ENCODE measurements at places on chromosomes 13 and 19. TPM values are rescaled to one million over a fixed set of nuclear protein-coding genes. Genes with fewer than 3 reads are reported as not detected.

DNA sequence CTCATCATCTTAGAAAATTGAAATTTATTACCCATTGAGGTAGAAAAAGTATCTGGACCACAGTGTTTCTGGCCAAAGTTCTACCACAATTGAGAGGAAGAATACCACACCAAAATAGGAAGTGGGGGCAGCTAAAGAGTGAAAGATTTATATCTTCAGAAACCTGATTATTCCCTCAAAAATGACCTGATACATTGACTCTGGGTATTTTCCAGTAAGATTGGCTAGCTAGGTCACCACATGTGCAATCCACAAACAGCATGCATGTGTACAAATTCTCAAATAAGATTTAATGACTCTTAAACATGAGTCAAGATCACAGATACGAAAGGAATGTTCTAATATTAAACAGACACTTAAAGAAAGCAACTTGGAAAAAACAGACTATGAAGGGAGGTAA is 1516.2 kb upstream of the PCDH20 start:
- DNase-seq: no peak

GRCh38 chr13:110886870-110887596 is 27.8 kb downstream of the ANKRD10 start:
- DNase-seq: no peak

GRIK5 gene
- 0.49 TPM for total RNA-seq

DNA sequence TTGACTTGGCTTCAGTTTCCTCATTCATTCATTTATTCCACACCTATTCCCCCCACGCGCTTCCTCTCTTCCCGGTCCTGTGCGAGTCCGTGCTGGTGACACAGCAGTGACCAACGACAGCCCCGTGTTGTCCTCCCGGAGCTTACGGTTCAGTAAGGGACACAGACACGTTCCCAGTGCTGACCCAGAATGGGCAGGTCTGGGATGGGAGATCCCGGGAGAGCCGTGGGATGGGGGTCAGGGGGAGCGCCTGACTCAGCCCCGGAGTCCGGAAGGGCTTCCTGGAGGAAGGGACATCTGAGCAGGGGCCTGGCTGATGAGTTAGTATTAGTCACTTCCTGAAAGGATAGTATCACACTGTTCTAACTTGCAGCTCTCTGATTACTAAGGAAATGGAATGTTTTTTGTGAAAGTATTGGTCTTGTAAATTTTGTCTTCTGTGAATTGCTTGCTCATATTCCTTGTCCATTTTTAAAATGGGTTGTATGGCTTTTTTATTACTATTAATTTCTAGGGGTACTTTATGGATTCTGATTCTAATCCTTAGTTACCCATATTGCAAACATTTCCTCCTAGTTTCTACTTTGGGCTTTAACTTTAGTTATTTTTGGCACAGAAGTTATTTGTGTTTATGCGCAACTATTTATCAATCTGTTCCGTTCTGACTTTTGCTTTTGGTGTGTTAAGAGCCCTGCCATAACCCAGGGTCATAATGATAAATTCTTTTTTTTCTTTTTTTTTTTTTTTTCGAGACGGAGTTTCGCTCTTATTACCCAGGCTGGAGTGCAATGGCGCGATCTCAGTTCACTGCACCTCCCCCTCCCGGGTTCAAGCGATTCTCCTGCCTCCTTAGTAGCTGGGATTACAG is 708 bp upstream of the ERCC1 start:
- DNase-seq: no peak

- DNase-seq: no peak
These were observed 76.7 kb upstream of the GPR183 start for GRCh38 chr13:99383946-99384345.

PCDH17 gene
- not detected for total RNA-seq

DNA sequence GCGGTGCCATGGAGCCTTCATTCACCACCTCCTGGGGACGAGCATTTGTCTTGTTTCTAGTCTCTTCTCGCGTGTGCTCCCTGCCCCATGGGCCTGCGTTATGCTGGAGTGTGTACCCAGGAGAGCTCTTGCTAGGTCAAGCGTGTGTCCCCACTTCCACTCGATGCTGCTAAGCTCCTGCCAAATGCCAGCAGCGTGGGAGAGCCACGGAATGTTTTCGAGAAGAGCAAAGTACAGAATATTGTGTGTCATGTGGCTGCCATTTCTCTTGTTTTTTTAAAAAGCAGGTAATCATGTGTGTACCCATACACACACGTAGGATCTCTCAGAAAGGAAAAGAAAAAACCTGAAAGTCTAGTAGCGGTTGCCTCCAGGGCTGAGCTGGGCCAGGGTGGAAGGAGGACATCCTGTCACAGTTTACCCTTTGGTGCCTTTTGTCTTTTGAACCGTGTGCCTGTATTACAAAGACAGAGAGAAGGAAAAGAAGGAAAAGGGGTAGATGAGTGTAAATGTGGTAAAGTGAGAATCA is 28.6 kb downstream of the PAK4 start:
- DNase-seq: no peak

LRRC25 gene
- total RNA-seq: not detected

FPR3 gene
- not detected for total RNA-seq

- DNase-seq: no peak
These were observed 4.2 kb downstream of the MPND start for GRCh38 chr19:4347521-4347920.

DNA sequence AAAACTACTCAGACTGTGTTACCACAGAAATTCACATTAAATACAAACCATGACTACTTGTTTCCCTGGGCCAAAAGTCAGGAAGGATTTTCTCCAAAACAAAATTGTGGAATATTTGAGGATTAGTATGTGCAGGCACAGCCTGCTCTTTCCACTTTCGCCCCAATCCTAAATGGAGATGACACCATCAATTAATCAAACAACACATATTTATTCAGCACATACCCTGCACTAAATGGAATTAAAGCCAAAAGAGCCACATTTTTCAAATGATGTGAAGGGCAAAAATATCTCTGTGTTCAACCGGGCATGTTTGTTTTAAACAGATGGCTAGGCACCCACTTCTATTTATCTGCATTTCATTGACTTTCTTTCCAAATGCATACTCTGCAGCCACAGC is 523.1 kb downstream of the DCT start:
- DNase-seq: no peak

NLRP5 gene
- not detected for total RNA-seq

SMAD9 gene
- total RNA-seq: 22.3 TPM

GRCh38 chr19:49113762-49114629 is at the start of gene LIN7B:
Gene LIN7B (plus strand): TSS chr19:49114370. CDS start chr19:49114405, 35 bp downstream.
- peak; percentile 67 for DNase-seq

GRCh38 chr19:23785982-23786381 is 27.3 kb upstream of the ZNF681 start:
- no peak for DNase-seq

GRCh38 chr13:43953370-43953769 is 73.7 kb downstream of the LACC1 start:
- no peak for DNase-seq

GRCh38 chr19:6861683-6862286 is 25.6 kb upstream of the ADGRE1 start:
- DNase-seq: no peak

DNA sequence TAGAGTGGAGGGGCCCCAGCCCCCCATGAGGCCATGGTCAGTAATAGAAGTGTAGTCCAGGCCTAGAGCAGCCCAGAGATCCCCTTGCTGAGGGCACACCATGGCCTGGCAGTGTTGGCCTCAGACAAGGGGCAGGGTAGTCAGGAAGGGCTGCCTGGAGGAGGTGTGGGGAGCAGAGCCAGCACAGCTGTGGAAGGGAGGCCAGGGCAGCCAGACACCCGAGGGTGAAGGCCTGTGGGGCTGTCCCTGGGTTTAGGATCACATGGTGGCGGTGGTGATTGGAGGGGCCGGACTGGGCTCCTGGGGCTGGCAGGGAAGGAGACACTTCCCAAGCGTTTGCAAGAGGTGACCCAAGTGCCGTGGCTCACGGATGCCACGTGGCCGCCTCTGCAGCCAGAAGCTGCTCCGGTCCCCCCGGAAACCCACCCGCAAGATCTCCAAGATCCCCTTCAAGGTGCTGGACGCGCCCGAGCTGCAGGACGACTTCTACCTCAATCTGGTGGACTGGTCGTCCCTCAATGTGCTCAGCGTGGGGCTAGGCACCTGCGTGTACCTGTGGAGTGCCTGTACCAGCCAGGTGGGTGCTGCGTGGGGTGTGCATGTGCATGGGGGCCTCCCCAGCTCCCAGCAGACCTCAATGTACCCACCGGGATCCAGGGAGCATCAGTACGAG is 11.6 kb upstream of the TEKTIP1 start:
- no peak for DNase-seq

- DNase-seq: peak; percentile 50
These were observed 9.1 kb upstream of the C19orf12 start for GRCh38 chr19:29724102-29724641.

GRCh38 chr13:21216332-21216731 is 39.9 kb downstream of the MRPL57 start:
- DNase-seq: no peak

SIGLEC12 gene
- total RNA-seq: not detected

GRCh38 chr13:46165485-46166223 is 16.3 kb downstream of the LCP1 start:
- no peak for DNase-seq

DACH1 gene
- not detected for total RNA-seq

RUBCNL gene
- total RNA-seq: not detected

HOMER3 gene
- 25.0 TPM for total RNA-seq

DNA sequence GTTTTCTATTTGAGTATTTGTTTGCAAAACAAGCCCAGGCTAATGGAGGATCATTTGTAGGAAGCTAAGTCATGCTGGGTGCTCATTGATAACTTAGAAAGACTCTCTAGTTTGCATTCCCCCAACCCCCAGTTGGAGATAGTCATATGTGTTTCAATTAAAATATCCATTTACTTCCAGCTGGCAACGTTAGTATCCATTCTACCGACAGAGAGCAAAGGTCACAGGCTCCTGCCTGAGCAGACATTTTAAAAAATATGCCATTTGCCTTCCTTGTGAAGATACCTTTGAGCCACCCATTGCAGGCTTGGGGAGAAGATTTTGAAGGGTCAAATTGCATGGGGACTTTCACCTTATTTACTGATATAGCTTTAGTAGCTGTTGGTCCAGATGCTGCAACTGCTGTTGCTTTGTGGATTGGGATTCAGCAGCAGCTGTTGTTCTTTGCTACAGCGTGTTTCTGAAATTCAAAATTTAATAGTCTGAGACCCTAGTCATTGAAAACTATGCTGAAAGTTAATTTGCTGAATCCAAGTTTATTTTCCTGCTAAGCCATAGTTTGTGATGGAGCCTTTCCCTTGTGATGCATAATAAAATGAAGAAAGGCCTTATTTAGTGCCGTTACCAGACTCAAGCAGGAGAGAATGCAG is 335.1 kb downstream of the GPC6 start:
- no peak for DNase-seq

- no peak for DNase-seq
These were observed 87.6 kb upstream of the SPRY2 start for GRCh38 chr13:80428349-80429096.

ATXN8OS gene
- total RNA-seq: not detected

GRCh38 chr19:2488942-2489731 is 13.2 kb downstream of the GADD45B start:
- peak; percentile 40 for DNase-seq

DNA sequence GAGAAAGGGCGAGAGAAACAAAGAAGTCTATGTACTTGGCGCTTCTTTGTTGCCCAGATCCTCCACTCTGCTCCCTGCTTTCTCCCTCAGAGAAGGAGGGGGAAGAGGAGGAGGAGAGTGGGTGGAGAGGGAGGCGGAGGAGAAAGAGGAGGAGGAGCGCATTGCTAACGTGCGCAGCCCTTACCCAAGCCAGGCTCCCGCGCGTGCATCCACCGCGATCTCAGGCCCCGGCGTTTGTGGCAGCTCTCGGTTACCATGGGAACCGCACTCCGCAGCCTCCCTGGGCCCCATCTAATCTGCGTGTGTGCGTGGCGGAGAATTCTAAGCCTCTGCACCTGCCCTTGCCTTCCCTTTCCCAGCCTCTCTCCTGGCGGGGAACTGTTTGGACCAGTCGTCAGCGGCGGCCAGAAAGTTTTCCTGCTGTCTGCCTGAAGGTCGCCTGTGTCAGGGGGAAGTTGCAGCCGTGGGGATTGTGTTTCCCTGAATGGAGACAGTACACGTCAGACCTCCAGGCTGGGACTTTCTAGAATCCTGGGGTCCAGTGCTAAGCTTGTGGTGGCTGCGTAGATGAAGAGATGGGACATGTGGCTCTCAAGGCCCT is at the start of gene ERICH6B:
TSS of gene ERICH6B (minus strand) at position 239 of the 601 bp plus-strand sequence. CDS start 18,734 bp downstream, outside the sequence.
- peak; percentile 7 for DNase-seq

KIR2DL4 gene
- total RNA-seq: not detected

DNA sequence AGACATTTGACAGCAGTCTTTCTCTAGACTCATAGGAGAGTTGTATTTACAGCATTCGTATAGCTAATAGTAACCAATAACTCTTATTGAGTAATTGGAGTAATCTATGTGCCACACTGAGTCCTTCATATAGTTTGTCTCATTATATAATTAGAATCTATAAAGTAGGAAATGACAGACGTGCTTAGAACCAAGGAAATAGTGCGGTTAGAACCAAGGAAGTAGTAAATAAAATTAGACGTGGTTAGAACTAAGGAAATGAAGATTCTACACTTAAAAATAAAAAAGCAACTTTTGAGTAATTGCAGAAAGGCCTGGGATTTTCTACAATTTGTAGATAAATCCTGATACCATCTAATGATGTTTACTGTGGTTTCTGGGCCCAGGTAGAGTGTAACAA is 107.8 kb upstream of the TNFSF11 start:
- no peak for DNase-seq

GRCh38 chr19:57096685-57097361 is 23.0 kb upstream of the USP29 start:
- DNase-seq: no peak

NOVA2 gene
- not detected for total RNA-seq

DNA sequence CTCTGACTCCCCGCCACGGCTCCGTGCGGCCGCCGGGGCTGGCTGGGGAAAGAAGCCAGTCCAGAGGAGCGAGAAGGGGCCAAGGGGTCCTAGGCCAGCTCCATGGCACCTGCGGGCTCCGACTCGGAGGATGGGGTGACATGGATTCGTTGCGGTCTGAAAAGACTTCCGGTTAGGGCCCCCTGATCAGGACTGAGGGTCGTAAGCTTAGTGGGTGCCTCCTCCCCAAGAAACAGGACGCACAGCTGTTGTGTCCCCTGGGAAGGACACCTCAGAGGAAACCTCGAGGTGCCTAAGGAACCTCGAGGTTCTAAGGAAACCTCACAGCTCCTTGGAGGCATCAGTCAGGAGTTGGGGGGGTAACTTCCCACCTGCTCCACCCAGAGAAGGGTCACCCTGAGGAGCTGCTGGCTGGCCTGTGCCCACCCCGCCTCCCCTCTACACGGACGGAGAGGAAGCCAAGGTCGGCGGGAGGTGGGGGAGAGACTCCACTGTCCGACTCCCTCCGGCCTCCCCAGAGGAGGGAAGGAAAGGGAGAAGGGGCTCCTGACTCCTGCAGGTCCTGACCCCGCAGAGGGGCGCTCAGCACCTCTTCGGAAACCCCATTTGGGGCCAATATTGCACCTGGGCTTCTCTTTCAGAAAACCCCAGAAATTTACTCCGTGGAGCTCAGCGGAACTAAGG is 855 bp downstream of the ATP12A start:
- no peak for DNase-seq

GRCh38 chr13:20378721-20379120 is 146.6 kb upstream of the GJB6 start:
- DNase-seq: no peak

Measured in G401 (cell line).